GM12878 (cell line): ENCODE measurements at places on chromosomes 13 and 19. TPM values are rescaled to one million over a fixed set of nuclear protein-coding genes. Genes with fewer than 3 reads are reported as not detected.

RFPL4A gene
- not detected in 2 replicates for total RNA-seq

RASIP1 gene
- 0.08 and 0.19 TPM in 2 replicates for total RNA-seq

CEACAM7 gene
- total RNA-seq: not detected in 2 replicates

CFAP97D2 gene
- not detected in 2 replicates for total RNA-seq

KLF12 gene
- 2.2 TPM in 2 replicates for total RNA-seq

TRPM4 gene
- total RNA-seq: 0.10 and 0.32 TPM in 2 replicates

GPR12 gene
- not detected in 2 replicates for total RNA-seq

PLVAP gene
- 0.08 and 0.54 TPM in 2 replicates for total RNA-seq

GPR183 gene
- total RNA-seq: 138 TPM in 2 replicates

ZNF331 gene
- total RNA-seq: 5.4 and 6.1 TPM in 2 replicates

CYP4F12 gene
- not detected in 2 replicates for total RNA-seq

CLEC11A gene
- not detected in 2 replicates for total RNA-seq

DNA sequence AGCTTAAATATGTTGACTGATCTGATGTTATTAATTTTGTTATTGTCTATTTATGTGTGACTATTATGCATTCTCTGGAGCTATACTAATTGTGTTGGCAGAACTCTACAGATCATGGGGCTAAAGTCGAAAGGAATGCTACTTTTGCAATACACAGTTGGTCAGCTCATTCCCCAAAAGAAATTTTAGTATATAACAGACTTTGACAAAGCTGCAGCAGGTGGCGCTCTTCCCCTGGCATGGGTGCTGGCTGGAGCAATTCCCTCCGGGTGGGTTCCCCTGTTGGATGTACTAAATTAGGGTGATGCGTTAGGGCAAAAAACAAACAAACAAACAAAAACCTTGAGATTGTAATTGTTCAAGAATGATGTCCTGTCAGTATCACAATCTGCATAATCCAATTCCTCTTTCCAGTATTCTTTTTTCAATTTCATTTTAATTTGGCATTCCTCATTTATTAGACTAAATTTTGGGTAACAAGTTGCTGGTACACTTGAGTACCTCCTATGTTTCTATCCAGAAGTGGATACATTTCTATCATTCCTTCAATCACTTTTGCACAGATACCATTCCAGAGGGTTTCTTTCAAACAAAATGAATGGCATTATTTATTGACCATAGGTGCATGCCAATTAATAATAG lies 322.8 kb upstream of the EDNRB start:
- DNase-seq: no peak

DNA sequence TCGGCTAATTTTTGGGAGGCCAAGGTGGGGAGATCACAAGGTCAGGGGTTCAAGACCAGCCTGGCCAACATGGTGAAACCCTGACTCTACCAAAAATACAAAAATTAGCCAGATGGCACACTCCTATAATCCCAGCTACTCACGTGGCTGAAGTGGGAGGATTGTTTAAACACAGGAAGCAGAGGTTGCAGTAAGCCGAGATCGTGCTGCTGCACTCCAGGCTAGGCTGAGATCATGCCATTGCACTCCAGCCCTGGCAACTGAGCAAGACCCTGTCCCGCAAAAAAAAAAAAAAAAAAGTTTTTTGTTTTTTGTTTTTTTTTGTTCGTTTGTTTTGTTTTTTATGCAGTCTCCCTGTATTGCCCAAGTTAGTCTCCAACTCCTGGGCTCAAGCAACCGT lies 21.2 kb downstream of the MAST1 start:
- DNase-seq: no peak

- DNase-seq: no peak
Measured at GRCh38 chr13:34618654-34619053, 323.4 kb upstream of the NBEA start.

- no peak for DNase-seq
Measured at GRCh38 chr13:102405499-102406100, 3.8 kb upstream of the FGF14 start.

DNA sequence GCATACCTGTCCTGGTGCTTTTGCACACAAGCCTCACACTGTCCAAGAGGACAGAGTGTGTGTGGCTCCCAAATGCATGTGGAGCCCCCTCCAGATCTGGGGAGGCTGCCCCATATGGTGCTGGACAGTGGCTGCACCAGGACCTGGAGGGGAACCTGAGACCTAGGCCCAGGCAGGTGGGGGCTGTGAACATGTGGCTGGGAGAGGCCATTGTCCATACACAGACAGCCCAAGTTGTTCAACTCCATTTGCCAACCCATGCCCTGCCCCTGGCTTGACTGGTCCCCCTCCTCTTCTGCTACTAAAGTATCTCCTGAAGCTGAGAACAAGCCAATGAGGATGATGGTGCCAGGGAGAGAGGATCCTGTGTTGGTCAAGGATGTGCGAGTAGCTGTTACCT lies 94.0 kb downstream of the ING1 start:
- no peak for DNase-seq

- DNase-seq: no peak
Measured at GRCh38 chr13:103676329-103676728, 610.1 kb upstream of the SLC10A2 start.

DNA sequence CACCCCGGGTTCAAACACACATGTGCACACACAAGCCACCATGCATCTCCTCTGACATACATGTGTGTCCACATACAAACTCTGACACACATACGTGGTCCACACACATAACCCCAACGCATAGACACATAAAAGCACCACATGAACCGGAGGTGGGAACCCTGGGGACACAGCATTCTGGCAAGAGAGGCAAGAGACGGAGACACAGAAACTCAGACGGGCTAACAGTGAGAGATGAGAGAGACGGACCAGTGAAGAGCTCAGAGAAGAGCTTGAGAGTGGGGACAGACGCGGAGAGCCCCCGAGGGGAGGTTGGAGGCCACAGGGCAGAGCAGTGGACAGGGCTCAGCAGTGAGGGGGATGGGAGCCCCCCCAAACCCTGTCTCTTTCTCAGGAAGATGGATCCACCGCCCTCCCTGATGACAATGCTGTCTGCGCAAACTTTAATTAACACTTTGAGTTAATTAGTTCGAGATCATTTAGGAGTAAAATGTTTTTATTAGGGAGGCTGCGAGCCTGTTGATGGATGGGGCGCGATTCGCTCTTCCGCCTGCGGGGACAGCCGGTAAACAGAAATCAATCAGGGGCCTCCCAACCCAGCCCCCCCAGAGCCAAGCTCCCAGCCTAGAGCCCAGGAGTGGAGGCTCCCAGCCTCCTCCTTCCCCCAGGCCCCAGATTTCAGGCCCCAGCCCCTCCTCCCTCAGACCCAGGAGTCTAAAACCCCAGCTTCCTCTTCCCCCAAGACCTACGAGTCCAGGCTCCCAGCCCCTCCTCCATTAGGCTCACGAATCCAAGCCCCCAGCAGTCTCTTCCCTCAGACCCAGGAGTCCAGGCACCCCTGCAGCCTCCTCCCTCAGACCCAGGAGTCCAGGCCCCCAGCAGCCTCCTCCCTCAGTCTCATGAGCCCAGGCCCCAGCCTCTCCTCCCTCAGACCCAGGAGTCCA lies 9.5 kb upstream of the ERFL start:
- DNase-seq: no peak

DNA sequence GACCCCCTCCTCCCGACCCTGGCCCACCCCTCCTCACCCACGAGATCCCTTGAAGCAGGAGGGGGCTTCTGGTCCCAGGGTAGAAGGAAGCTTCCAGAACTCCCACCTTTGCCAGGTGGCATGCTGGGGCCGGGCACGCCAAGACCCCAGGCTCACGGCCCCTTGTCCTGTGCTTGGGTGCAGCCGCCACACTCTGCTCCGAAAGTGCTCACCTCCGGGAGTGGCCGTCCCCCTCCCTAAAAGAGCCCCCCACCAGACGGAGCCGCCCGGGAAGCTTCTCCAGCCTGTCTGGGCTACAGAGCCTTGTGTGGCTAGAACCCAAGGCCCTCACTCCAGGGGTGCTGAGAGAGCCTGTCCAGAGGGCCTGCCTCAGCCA lies 1.8 kb upstream of the EFNA2 start:
- no peak for DNase-seq

- no peak for DNase-seq
Measured at GRCh38 chr19:46586294-46586693, 14.8 kb upstream of the CALM3 start.

DNA sequence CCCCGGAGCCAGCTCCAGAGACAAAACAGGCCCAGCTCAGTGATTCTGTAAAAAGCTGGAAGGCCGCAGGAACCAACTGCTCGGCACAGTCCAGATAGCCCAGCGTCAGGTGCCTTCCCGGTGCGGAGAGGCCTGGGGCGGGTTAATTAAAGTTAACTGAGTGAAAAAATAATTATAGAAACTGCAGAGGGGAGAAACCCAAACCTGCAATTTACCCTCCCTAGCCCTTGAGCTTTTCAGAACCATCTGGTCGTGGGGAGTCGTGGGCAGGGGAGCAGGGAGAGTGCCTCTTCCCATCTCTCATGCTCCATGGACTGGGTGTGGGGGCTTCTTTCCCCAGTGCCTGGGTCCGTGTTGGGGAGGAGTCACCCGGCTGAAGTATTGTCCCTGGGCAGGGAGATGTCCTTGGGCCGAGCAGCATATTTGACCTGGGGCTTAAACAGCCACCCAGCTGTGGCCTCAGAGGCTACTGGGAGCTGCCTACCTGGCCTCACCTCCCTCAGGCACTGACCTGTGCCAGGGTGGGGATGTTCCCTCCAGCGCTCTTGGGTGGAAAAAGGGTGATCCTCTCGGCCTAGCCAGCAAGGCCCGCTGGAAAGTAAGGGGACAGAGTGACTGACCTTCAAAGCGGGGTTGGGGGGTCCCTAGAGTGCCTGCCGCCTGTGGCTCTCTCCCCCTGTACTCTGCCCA lies 65.9 kb downstream of the CHST8 start:
- DNase-seq: no peak

- no peak for DNase-seq
Measured at GRCh38 chr19:50417111-50418081, 1.3 kb upstream of the SPIB start.

DNA sequence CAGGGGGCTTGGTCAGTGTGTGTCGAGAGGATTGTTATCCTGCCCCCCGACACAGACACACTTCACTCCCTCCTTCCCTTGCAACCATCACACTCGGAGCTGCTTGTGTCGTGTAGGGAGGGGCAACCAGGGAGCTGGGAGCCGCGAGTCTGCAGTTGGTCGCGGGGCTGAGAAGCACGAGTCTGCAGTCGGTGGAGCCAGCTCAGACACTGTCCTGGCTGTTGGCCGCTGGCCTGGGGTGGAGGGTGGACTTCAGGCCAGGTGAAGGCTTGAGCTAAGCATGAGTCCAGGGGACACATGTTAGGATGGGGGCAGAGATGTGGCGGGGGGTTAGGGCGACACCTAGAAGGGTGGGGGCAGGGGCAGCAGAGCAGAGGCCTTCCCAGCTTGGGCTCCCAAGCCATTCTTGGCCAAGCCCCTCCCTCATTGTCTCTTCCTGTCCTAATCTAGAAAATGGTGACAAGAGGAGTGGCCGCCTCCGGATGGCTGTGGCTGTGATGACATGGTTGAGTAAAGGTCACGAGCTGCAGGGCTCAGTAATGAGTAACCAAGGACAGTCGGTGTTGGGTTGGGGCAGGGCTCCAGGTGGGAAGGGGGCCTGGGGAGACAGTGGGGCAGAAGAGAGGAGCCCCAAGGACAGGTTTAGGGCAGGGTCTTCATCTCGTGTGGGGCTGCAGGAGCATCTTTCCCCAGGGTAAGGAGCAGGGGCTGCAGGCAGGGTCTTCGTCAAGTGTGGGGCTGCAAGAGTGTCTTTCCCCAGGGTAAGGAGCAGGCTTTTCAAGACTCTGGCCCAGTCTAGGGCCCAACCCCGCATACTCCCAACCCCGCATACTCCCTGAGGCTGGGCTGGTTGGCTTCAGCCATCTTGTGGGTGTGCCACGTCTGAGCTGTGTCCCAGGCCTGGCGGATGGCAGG lies 8.6 kb downstream of the PPP5C start:
- no peak for DNase-seq

GRCh38 chr13:52615812-52616211 lies 26.4 kb upstream of the HNRNPA1L2 start:
- DNase-seq: no peak

- DNase-seq: no peak
Measured at GRCh38 chr19:32861596-32861995, 8.0 kb downstream of the SLC7A9 start.

DNA sequence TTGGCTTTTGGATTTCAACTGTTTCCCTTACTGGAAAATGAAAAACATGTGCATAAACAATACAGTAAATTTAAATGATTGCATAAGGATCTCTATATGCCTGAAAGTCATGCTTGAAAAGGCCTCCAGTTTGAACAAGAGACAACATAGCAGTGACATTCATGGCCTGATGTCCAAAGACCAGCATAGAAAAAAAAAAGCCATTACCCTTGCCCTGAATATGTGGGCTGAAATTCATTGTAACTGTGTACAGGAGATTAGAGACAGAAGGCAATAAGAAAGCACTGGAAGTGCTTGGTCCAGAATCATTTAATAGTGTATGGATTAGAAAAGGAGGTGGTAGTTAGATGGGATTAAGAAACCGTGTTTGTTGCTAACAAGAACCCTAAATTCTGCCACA lies 15.4 kb downstream of the MIR17HG start:
- DNase-seq: no peak

DNA sequence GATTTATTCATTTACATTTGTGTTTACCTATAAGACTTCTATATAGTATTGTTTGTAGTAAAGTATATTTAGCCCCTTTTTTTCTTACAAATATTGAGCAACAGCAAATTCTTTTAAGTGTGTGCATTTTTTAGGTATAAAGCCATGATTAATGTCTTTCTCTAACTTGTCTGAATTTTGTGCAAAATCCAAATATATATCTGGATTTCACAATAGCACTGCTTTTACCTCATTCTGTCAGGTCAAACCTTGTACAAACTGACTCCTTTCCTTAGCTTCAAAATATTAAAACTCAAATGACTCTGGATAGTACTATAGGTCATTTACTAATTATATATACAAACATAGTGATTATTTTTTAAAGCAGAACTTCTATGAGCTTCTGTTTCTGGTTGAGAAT lies 563.0 kb upstream of the SPRY2 start:
- DNase-seq: no peak

- DNase-seq: peak; percentile 78
Measured at GRCh38 chr13:75365724-75366173, 116.2 kb downstream of the TBC1D4 start.

GRCh38 chr13:91297503-91297902 lies 50.0 kb upstream of the MIR17HG start:
- no peak for DNase-seq

DNA sequence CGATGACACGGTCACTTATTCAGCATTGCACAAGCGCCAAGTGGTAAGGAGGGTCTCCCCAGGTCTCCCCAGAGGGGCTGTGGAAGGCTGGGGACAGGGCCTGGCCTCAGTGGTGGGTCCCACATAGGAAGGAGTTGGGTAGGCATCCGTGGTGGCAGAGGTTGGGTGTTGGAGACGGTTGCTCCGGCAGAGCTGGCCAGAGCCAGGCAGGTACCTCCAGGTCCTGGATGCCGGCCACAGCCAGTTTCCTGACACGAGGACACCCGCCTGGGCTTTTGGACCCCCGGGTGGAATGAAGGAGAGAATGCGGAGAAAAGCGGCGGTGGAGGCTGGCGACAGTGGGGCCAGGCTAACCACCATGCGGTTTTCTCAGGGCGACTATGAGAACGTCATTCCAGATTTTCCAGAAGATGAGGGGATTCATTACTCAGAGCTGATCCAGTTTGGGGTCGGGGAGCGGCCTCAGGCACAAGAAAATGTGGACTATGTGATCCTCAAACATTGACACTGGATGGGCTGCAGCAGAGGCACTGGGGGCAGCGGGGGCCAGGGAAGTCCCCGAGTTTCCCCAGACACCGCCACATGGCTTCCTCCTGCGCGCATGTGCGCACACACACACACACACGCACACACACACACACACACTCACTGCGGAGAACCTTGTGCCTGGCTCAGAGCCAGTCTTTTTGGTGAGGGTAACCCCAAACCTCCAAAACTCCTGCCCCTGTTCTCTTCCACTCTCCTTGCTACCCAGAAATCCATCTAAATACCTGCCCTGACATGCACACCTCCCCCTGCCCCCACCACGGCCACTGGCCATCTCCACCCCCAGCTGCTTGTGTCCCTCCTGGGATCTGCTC lies 1.3 kb upstream of the FFAR1 start:
- peak; percentile 74 for DNase-seq
